ENCODE measurements at places on chromosomes 13 and 19.

- no peak for DNase-seq
Measured at GRCh38 chr13:30134578-30134977, 172.8 kb downstream of the KATNAL1 start.

GRCh38 chr19:55704494-55705245 lies 29.6 kb downstream of the EPN1 start:
- no peak for DNase-seq

DNA sequence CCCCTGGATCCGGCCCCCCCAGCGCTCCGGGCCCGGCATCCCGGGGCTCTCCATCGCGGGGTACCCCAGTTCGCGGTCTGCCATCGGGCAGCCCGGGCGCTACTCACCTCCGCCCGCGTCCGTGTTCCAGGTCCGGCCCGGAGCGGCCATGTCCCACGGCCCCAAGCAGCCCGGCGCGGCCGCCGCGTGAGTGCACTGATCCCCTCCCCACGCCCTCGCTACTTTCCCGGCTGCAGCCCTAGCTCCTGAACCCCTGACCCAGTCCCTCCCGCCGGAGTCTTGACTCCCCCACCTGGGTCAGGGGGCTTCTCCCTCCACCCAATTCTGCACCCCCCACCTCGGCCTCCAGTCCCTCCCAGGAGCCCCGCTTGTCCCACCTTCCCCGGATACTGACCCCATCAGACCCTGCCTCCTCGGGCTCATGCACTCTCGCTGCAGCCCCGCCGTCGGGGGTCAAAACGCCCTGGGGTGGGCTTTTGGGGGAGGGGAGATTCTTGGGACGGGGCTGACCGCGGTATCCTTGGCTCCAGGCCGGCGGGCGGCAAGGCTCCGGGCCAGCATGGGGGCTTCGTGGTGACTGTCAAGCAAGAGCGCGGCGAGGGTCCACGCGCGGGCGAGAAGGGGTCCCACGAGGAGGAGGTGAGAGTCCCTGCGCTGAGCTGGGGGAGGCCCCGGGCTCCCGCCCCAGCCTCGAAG lies 566 bp downstream of the HMG20B start:
- DNase-seq = no peak

- DNase-seq = peak; percentile 77
Measured at GRCh38 chr13:50320271-50320862, 305.1 kb downstream of the KCNRG start.

DNA sequence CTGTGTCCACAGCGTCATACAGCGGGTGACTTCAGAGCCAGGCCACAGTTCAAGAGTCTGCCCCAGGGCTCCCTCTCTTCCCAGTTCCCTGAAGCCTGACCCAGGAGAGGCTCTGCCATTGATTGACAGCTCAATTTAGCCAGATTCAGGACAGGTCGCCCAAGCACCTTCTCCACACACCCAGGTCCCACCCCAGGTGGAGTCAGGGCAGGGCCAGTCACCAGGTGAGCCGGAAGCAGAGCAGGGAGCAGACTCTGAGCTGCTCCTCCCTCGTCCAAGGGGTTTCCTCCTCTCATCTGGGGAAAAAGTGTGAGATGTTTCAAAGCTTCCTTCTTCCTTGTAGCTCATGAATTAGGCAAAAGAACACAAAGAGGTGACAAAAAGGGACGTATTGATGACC lies 5.6 kb downstream of the CEACAM7 start:
- DNase-seq = no peak

DNA sequence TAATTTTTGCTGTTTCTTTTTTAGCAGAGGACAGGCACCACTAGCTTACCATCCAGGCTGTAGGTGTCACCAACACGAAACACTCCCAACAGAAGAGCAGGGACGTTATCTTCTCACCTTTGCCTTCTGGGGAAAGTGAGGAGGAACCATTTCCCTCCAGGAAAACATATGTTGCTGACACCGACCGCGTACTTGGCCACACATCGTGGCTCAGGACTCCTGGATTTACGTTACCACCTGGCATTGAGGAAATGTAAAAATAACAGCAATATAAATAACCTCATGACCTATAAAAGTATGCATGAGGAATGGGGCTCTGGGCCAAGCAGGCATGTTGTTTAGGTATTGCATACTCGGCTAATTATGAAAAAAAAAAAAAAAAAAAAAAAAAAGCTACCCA lies 525.1 kb downstream of the MYO16 start:
- peak; percentile 78 for DNase-seq

DNA sequence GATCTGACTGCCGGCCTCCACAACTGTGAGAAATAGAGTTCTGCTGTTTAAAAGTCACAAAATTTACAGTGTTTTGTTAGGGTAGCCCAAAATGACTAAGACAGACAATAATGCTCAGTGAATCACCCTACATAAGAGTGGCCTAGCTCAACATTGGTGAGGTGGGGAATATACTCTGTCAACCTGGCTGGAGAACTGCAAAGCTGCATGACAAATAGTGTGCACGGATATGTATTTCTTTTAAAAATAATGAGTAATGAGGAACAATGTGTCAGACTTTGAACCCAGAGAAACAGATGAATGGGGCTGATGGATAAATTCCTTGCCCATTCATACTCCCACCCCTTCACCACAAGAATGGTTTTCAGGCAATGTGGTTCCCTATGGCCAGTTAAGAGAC lies 372.4 kb downstream of the SUCLA2 start:
- peak; percentile 46 for DNase-seq

- no peak for DNase-seq
Measured at GRCh38 chr13:111177081-111177711, 62.1 kb downstream of the ARHGEF7 start.

DNA sequence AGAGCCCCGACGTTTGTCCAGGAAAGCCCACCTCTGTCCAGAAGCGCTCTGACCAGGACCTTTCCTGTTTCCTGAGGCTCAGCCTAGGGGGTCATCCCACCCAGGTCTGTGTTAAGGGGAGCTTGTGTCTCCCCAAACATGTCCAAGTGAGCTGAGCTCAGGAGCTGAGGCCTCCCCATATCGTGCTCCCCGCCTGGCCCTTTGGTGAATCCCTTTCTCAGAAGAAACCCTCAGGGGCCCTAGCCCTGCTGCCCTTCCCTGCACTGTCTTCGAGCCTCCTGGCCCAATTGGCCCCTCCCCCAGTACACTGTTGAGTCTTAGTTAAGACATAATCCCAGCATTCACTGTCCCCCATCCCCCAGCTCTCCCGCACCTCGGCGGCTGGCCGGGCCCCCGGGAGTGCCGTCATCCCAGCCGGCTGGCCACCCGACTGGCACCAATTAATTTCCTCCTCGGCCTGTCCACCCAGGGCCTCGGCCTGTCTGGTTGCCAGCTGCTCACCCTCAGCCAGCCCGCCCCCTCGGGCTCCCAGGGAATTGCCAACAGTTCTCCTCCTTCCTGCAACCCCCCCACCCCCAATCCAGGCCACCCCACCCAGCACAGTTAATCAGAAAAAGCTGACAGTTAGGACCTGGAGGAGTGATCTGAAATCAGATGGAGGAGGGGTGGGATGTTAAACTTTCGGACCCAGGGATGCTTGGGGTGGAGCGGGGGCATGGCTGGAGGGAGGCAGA lies 13.6 kb downstream of the IER2 start:
- peak; percentile 80 for DNase-seq

GRCh38 chr13:44752164-44752563 lies 176.0 kb upstream of the TSC22D1 start:
- DNase-seq = no peak

DNA sequence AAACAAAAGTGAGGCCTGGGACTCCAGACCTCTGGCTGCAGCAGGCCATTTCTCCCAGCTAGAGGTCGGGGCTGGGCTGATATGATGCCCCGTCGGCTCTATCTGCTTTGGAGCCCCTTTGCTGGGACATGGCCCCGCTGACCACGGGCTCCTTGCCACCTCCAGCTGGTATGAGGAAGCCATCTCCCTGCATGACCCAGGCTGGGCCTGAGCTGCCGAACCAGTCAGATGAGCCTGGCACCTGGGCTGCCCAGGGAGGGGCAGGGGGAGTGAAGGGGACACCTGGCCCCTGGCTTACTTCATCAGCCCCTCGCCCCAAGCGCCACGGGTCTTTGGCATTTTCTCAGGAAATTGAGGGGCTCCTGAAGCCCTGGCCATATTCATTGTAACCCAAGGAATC lies 7.8 kb downstream of the ZSWIM4 start:
- DNase-seq = no peak

- DNase-seq = no peak
Measured at GRCh38 chr13:111233080-111233479, 87.4 kb upstream of the TEX29 start.

GRCh38 chr13:45167611-45168554 lies 33.0 kb downstream of the KCTD4 start:
- peak; percentile 50 for DNase-seq

DNA sequence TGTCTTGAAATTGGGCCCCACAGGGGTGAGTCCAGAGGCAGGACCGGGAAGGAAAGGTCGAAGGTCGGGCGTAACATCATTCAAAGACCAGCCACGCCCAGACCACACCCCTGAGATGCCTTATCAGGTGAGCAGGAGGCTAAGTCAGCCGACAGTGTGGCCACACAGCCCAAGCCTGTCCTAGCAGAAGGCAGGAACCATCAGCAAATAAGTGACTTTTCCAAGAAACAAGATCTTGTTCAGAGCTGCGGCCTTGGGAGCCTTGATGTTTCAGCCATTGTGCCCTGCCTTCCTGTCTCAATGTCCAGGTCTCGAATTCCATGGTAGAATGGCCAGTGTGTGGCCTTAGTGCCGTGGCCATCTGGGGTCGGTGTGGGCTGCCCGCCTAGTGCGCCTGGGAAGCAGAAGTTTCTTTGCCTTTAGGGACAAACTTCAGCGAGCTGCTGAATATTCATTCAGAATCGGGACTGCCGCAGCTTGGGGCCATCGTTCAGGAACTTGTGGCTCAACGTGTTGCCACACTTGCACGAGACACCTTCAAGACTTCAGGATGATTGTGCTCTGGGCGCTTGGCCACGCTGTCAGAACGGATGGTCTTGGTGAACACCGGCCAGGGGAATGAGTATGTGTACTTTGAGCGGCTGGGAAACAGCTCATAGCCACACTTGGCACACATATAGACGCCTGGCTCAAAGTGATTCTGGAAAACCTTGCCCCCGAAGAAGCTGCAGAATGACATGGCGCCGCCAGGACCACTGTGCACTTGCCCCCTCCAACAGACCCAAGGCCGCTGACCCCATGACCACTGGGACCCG lies 6.1 kb upstream of the IFNL4 start:
- DNase-seq = no peak

DNA sequence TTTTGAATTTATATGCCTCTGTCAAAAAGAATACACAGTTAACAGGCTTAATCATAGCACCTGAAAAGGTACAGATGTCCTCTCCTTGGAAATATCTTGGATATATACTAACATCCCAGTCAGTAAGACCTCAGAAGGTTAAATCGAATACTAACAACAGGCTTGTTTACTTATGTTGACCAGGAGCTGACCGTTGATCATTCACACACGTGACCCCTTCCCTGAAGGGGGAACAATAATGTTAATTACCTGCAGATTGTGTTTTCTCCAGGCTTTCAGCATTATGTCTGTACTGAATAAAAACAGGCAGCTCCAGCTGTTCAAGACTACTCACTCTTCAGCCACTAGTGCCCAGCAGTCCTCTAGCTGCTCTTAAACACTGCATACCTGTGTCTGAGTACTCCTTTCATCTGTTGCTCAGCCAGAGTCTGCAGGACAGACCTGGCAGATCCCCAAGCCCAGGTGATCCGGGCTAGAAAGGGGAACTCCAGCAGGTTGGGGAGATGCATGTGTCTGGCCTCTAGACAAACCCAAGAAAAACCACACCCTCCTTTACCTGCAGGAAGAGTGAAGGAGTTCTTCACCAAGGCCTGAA lies 163.9 kb downstream of the RNF17 start:
- no peak for DNase-seq

DNA sequence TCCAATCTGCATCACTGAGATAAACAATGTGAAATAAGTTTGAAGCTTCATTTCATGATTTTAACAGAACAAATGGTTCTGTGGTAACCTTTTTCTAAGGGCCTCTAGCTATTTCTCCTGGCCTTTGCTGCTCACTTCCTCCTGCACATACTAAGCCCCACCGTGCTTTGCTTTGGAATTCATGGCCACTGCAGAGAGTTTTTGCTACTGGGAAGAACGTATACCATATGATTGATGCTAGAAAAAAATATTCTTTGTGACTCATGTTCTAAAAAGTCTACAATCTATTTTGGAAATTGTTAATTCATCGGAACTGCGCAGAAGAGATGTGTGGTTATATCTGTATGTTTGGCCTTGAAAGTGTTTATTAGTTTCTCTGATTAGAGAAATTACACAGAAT lies 747.3 kb downstream of the PCDH9 start:
- DNase-seq = no peak

GRCh38 chr13:49690133-49690994 lies 922 bp downstream of the EBPL start:
- DNase-seq = peak; percentile 58

GRCh38 chr13:111168107-111168506 lies 53.0 kb downstream of the ARHGEF7 start:
- no peak for DNase-seq

DNA sequence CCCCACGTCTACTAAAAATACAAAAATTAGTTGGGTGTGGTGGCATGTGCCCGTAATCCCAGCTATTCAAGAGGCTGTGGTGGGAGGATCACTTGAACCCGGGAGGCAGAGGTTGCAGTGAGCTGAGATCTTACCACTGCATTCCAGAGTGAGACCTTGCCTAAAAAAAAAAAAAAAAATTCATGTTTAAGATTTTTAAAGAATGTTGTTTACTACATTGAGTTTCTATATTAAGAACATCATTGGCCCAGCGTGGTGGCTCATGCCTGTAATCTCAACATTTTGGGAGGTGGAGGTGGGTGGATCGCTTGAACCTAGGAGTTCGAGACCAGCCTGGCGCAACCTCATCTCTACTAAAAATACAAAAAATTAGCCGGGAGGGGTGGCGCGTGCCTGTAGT lies 31.9 kb upstream of the FLT1 start:
- DNase-seq = no peak
